ENCODE measurements at places on chromosomes 3 and 15.

DNA sequence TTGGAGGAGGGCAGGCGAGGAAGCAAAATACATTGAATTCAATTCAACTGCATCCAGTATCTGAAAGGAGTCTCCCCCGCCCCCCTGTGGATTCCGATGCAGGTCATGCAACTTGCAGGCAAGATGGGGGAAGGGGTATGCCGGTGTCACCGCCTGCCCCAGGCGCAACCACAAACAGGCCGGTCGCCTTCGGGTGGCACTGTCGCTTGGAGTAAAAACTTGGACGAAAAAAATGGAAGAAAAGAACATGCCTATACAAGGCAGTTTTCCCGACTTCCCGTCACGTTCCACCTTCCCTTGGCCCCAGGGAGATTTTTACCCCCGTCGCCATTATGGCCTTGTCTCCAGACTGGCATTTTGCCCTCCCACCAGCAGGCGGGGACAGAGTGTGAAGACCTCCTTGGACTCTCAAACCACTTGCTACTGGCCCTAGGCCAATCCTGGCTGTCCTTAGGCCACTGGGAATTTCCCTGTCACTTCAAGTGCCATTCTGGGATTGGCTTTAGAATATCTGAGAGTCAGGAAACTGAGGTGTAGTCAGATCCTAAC lies 1.6 kb upstream of the NTRK3 start:
- DNase-seq, result no peak

GRCh38 chr3:191523148-191523547 lies 62.2 kb downstream of the PYDC2 start:
- peak; percentile 25 for DNase-seq

GRCh38 chr3:118213892-118214291 lies 820.8 kb downstream of the IGSF11 start:
- no peak for DNase-seq

DNA sequence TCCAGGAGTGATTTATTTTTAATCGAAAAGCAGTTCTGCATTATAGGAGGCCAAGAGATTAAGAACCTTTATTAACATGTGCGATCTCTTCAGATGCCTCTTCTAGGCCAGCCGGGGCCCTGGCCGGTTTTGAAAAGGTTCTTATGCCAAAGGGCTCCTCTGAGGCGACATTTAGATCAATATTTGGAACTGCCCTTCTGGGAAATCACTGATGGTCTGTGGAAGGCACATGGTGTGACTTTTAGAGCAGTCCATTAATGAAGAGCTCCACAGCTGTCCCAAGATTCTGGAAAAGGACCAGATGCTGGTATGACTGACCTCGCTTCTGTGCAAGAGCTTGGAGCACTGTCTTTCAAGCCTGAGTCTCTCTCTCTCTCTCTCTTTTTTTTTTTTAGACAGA lies 19.7 kb downstream of the MGLL start:
- no peak for DNase-seq

- DNase-seq, result no peak
These were observed 75.5 kb upstream of the TRA2B start for GRCh38 chr3:186013312-186013711.

- DNase-seq, result no peak
These were observed 44.5 kb upstream of the MYO5C start for GRCh38 chr15:52340093-52340492.

DNA sequence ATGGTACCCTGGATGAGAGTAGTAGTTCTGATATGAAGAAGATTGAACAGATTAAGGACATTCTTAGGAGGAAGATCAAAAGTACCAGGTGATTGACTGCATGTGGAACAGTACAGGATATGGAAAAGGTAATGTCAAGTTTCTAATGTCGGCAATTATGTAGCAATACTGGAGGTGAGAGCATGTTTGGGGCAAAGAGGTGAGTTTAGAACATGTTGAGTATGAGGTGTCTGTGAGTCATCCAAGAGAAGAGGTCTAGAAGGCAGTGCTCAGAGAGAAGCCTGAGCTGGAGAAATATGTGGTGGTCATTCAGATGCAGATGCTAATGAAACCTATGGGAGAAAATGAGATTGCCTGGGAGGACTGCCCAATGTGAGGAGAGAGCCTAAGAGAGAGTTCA lies 305.6 kb downstream of the ZBTB20 start:
- no peak for DNase-seq

DNA sequence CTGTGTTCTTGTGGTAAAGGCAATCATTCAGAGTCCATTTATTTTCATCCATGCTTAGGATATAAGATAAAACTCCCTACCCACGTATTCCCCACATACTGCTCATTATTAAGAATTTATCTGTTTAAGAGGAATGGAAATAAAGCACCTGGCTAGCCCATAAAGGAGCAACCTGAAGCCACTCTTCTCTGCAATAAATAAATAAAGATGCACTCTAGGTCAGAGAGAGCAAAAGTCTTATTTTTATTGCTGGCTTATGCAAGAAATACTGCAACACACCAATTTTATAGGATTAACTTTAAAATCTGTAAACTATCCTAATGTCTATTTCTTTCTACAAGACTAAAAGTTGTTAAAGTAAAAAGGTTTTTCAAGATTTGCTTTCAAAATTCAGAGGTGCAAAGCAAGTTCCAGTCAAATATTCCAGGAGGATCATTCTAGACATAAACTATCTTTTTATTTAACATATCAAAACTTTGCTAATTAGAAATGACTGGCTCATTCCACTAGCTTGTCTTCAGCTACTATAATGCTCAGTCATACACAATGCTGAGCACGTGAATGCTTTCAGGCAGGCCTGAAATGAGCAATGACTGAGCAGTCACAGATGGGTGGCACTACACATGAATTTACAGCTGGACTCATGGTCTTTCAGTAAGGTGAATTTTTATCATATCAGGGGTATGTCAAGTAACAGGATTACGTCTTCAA lies 7.1 kb downstream of the TJP1 start:
- peak; percentile 28 for DNase-seq

- no peak for DNase-seq
These were observed 21.9 kb upstream of the CPNE9 start for GRCh38 chr3:9681723-9682081.

- no peak for DNase-seq
These were observed 123.7 kb downstream of the MECOM start for GRCh38 chr3:169539856-169540255.

- DNase-seq, result peak; percentile 78
These were observed 175.2 kb downstream of the TP63 start for GRCh38 chr3:189806171-189806951.

- DNase-seq, result peak; percentile 48
These were observed 280.3 kb downstream of the ZPLD1 start for GRCh38 chr3:102715030-102715697.

GRCh38 chr3:73234354-73235014 lies 173.0 kb downstream of the EBLN2 start:
- no peak for DNase-seq
